Spleen (tissue), 13 donors: ENCODE measurements at places on chromosomes 2 and 18. TPM values are rescaled to one million over a fixed set of nuclear protein-coding genes. Genes with fewer than 3 reads are reported as not detected.

DNA sequence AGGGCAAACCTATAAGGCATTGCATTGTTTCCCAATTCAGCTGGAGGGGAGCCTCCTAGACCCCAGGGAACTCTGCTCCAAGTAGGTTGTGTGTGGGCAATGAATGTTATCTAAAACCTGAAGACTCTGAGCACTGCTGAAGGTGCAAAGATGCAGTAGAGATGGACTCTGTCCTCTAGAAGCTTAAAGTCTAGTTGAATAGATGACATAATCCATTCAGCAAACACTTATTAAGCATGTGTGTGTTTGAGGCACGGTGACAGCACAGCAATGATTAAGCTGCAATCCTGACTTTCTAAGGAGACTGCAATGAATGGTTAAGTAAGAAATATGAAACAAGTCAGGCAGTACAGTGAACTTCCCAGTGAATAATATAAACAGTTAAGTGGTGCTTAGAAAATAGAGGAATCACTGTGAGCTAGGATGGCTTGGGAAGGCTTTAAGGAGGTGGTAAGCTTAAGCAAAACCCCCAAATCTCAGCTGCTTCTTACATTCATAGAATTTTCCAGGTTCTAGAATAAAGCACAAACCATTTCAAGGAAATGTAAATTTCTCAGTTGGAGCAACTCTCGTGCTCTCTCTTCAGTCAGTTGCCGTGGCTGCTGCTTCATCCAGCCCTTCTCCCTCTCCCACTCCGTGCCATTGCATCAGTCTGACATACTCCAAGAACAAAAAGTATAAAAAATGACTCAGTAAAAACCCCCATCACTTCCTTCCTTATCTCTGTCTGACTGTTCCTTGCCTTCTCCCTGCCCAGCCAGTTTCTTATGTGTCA is 19.1 kb downstream of the MXD1 start:
- DNase-seq = no peak

- DNase-seq = peak; percentile 85
These were observed 41.7 kb downstream of the MYOM1 start for GRCh38 chr18:3177902-3178687.

GRCh38 chr2:101306410-101306809 is 2.1 kb downstream of the RNF149 start:
- no peak for DNase-seq

DNA sequence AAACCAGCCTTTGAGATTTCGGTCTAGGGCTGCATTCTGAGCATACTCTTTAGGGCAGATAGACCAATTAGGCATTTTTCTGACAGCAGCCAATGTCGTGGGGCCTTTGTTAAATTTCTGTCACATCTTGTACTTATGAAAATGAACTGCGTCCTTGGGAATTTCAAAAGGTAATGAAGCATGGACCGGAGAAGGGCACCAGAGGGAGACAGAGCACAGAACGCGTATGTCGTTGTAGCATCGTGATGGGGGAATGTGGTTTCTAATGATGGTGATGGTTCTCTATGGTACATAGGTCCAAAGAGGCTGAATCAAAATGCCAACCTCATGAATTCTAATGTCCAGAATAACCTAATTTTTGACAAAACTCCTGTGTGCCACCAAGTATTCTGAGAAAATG is 483.9 kb upstream of the CRIM1 start:
- no peak for DNase-seq

DNA sequence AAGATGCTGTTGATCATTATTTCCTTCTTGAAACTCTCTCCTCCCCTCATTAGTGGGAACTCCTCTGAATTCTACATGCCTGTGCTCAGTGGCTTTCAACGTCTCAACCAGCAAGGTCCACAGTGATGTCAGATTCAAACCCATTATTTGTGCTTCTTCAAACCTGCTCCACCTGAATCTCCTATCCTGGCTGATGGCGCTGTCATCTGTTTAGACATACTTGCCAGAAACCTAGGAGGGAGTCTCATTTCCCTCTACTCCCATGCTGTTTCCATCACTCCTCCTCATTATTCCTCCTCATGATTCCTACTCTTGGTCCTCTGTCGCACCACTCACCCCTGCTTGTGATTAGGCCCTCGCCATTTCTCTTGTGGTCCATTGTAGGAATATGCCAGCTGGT is 2.9 kb upstream of the LPIN2 start:
- no peak for DNase-seq

GRCh38 chr2:168686452-168687191 is 115.8 kb upstream of the NOSTRIN start:
- no peak for DNase-seq

DNA sequence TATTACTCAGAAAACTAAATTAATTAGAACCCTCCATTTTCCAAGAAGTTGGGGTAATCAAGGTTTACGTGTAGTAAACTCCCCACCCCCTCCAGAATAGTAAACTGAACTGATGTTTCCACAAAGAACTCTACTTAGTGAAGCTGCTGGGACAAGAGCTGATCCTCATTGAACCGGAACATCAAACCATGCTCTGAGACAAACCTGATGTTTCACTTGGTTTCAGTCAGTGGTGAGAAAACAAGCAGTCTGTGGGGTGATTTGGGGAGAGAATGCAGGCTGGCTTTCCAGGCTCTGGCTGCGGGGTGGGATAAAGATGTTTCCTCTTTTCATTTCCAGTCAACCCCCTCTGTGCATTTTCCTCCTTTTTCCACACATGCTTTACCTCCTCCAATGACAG is 38.2 kb downstream of the CELF4 start:
- no peak for DNase-seq

GRCh38 chr18:34280653-34281052 is 55.9 kb upstream of the NOL4 start:
- no peak for DNase-seq

DNA sequence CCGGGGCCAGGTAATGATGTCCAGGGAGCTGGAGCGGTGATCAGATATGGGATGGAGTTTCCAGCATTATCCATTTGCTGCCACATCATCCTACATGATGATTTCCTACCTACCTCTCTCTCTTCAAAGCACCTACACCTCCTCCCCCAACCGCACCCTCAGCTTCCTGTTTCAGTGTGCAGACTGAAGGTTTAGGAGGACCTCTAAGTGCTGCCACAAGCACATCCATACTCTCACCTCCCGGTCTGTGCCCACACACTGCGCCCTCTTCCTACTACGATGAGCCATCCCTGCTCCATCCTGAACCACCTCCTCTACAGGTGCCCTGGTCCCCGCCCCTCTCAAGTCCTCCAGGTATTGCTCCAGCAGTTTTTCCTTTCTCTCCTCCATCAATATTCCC is 123.7 kb downstream of the ALPK2 start:
- no peak for DNase-seq

GRCh38 chr2:18474700-18475099 is 85.8 kb downstream of the RDH14 start:
- DNase-seq = no peak

- peak; percentile 79 for DNase-seq
These were observed 55.0 kb upstream of the MCFD2 start for GRCh38 chr2:46970334-46971288.

- no peak for DNase-seq
These were observed 27.0 kb upstream of the SCN1A start for GRCh38 chr2:166154685-166155338.

DNA sequence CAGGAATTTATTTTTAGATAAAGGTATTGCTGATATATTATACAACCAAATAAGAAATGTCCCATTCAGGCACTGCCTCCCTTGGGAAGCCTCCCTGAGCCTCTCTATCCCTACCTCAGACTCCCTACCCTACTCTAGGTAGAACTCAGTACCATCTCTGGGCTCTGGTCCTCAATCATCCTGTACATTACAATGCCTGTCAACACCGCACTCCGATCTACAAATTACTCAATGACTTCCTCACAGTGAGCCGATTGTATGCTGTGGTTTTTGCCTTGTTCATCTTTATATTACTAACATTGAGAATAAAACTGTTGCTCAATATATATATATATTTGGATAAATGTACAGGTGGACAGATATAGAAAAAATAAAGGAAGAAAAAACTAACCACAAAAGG is 207.5 kb downstream of the STK39 start:
- no peak for DNase-seq

- no peak for DNase-seq
These were observed 52.7 kb upstream of the SLC14A1 start for GRCh38 chr18:45671321-45671720.

- no peak for DNase-seq
These were observed 26.8 kb upstream of the EPAS1 start for GRCh38 chr2:46270384-46270783.

GRCh38 chr2:32874931-32875330 is 71.8 kb upstream of the LTBP1 start:
- DNase-seq = no peak

DNA sequence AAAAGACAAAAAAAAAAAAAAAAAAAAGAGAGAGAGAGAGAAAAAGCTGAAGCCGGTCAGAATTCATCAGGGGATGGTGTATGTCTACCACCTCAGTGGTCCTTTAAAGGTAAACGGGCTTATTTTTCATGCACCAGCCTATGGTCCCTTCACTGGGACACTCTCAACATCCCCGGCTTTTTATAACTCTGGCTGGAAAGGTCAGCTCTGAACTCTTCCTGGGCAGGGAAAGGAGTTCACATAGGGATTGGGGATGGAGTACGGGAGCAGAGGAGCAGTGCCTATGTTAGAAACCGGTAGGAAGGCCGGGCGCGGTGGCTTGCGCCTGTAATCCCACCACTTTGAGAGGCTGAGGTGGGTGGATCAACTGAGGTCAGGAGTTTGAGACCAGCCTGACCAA is 10.3 kb upstream of the MALT1 start:
- DNase-seq = peak; percentile 67

- DNase-seq = no peak
These were observed 4.2 kb upstream of the IL1R1 start for GRCh38 chr2:102138331-102138730.

DNA sequence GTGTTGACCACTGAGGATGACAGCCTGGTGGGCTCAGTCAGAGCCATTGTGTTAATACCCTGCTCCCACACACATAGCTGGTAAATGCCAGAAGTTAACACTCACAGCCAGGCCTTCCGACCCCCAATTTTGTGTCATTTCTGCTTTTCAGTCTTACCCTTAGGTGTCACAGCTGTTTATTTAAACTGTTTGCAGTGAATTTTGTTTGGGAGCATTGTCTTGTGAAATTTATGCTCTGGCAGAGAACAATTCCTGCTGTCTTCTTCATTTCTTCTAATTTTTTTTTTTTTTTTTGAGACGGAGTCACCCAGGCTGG is 8.2 kb downstream of the LPIN1 start:
- no peak for DNase-seq

The GALNT3 gene
- 42.8 TPM for total RNA-seq
